Hematopoietic multipotent progenitor cell (in vitro differentiated cells): ENCODE measurements at places on chromosomes 5 and 9. TPM values are rescaled to one million over a fixed set of nuclear protein-coding genes. Genes with fewer than 3 reads are reported as not detected.

The PIK3R1 gene
- total RNA-seq = 46.6 TPM

The PCDHGB5 gene
- 2.4 TPM for total RNA-seq

The CER1 gene
- total RNA-seq = under 0.01 TPM

The NTNG2 gene
- 22.1 TPM for total RNA-seq

The PFN3 gene
- total RNA-seq = not detected
